ENCODE measurements at places on chromosomes 7 and 10.

- peak; percentile 90 for DNase-seq
These were observed at the start of gene ADCK2 for GRCh38 chr7:140672382-140673062. Gene ADCK2, plus strand, starts transcription at chr7:140672945. Its CDS starts 386 bp downstream, at chr7:140673331.

- no peak for DNase-seq
These were observed 43.1 kb downstream of the JAZF1 start for GRCh38 chr7:28137463-28137862.

DNA sequence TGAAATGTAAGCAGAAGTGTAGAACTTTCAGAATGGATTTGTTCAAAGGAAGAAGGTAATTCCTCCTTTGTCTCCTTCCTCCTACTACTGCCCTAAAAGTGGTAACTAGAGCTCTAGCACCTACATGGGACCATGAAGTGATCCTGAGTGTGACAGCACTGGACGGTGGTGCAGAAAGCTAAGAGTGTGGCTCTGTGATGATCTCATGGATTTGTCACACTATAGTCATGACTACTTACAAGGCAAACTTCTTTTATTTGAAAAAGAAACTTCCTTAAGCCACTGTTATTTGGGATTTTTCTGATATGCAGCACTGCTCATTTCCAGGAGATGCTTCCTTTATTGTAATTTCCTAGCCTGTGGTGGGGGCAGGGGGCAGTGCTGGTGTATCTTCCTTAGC, 5.8 kb upstream of the FHIP2A start:
- DNase-seq = no peak

GRCh38 chr10:71554671-71555070, 158.0 kb downstream of the CDH23 start:
- no peak for DNase-seq

DNA sequence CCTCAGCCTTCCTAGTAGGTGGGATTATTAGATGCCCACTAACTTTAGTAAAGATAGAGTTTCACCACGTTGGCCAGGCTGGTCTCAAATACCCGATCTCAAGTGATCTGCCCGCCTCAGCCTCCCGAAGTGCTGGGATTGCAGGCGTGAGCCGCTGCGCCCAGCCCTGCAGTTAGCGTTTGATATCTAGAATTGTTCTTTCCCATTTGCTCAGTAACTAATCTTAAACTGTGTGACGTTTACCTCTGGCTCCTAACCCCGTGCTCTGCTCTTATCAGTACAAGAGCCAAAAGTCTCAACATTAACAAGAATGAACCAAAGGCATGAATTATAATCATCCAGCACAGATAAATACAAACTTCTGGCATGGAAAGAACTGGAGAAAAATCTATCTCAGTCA, 47.4 kb downstream of the IGF2BP3 start:
- no peak for DNase-seq

DNA sequence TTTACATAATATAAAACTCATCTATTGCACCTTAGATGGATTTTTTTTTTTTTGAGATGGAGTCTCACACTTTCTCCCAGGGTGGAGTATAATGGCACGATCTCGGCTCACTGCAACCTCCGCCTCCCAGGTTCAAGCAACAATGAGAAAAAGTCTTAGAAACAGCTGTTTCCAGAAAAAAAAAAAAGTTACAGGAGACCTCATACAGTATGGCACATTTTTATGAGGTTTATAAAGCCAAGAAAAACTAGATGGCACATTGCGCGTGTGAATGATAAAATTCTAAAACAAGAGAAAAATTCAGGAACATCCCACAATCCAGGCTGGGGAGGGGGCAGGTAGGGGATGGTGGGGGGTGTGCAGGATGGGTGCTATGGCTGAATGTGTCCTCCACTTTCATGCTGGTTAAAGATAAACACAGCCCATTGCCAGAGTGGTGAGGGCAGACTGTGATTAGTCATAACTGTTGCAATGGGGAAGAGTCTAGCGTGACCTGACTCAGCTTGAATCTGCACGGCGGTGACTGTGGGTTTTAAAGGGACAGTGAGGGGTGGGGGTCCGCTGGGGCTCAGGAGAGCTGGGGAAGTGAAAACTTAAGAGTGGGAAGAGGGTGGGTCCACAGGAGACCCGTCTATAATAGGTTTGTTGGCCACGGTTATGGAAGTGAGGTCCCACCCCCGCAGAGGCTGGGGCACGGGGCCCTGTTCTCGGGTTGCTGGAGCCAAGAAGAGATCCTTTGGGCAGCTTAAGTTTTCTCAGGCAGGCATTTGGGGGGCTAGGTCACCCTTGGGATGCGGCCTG, 11.9 kb upstream of the LRRC27 start:
- peak; percentile 65 for DNase-seq

GRCh38 chr10:98013122-98013521, 17.3 kb downstream of the CRTAC1 start:
- DNase-seq = no peak

DNA sequence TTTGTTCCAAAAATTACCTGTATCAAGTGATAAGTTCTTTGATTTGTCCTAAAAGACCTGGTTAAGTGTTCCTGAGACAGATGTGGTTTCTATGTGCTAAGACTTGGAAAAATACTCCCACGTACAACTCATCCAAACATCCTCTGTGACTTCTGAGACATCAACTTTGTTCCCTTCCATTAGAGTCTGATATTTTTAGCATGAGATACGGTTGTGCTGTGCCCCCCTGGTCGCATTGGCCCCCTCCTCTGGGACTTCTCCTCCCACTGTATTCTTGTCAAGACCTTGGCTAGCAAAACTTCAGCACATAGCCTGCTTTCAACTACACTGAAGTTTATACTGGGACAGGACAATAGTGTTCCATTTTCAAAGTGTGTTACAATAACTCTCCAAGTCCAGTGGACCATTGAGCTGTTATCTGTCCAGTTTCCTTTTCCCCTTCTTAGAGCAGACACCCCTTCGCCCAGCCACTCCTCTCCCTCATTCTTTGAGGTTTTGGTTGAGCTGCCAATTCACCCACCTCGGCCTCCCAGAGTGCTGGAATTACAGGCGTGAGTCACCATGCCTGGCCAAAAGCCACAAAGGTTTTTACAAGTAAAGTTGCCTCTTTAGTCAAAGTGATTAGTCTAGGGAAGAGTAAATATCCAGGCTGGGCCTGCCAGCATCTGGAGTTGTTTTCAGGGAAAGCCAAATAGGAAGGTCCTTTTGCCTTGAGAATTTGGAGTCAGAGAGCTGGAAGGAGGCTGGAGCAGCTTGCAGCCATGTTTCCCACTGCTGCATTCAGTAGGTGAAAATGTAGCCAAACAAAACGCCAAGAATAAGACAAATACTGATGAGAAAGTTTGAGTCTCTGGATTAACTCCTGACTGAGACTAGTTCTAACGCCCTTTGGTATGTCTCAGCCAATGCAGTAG, 17.8 kb upstream of the PDLIM1 start:
- no peak for DNase-seq

DNA sequence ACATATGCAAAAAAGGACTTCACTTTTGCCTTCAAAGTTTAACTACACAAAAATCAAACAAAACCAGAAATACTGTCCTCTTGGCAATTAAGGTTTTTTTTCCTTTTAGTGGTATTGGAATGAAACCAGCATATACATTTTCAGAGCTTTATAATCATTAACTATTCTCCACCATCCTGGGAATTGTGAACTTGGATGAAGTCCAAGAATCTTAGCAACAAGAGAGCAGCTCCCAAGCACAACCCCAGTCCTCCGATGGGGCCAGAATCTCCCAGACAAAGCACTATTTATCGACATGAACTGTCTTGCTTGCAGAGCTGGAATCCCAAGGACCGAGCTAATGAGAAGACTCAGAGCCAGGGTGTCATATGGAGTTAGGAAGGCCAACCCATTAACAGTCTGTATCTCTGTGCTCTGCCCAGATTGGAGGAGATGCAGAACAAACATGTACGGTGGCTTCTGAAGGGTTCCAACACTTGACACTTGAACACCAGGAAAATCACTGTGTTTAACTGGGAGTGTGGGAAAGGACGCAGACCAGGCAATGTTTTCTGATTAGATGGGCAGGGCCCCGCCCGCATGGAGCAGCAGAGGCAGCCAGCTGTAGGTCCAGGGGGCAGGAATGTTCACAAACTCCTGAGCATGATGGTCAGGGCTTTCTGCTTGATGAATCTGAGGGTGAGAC, 35.5 kb downstream of the PPP1R3C start:
- no peak for DNase-seq

- DNase-seq = no peak
These were observed 93.2 kb downstream of the AKR1D1 start for GRCh38 chr7:138169441-138169851.

GRCh38 chr10:6119962-6120361, 31.1 kb downstream of the RBM17 start:
- no peak for DNase-seq

DNA sequence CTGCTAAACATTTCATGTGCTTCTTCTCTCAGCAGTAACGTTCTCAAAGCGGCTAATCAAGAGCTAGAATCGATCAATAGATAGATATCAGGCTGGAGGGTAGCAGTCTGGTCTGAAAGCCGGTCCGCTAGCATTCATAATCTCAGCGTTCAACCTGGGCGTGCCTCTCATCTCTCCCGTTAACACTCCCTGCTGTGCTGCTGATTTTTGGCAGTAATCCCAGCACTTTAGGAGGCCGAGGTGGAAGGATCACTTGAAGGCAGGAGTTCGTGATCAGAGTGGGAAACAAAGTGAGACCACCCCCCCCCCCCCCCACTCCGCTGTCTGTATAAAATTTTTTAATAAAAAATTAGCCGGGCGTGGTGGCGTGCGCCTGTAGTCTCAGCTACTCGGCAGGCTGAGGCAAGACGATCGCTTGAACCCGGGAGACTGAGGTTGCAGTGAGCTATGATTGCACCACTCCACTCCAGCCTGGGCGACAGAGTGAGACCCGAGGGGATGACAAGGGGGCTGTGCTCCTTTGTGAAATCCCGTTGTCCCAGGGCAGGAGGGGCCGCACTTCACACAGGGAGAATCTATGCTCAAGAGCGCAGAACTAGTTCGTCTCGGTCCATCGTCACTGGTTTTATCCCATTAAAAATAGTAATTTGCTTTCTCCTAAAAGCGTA, 624 bp upstream of the CEP55 start:
- DNase-seq = no peak

DNA sequence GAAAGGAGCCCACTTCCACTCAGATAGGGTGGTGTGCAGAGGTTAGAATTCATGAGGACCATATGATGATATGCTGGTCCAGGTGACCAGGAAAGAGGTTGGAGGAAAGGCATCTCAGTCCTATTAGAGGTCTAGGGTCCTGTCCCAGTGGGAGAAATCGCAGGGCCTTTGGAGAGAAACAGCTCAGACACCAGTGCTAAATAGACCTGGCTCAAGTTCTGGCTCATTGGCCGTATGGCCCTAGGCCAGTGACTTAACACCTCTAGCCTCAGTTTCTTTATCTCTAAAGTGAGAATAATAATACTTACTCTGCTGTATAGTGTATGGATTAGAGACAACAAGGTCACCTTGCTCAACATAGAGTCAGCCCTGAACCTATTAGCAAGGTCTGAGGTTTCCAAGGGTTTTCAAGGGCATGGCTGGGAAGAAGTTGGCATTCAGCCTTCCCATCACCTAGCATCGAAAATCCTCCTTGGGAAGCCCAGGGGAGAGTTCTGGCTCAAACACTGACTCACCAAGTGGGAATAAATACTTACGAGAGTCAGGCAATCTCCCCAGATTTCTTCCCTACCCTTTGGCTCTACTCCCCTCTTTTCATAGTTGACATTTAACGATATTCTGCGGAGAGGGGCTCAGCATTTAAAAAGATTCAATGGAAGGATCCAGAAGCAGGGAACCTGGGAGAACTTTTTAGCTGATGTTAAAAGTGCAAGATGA, 473.1 kb upstream of the PODXL start:
- DNase-seq = no peak

DNA sequence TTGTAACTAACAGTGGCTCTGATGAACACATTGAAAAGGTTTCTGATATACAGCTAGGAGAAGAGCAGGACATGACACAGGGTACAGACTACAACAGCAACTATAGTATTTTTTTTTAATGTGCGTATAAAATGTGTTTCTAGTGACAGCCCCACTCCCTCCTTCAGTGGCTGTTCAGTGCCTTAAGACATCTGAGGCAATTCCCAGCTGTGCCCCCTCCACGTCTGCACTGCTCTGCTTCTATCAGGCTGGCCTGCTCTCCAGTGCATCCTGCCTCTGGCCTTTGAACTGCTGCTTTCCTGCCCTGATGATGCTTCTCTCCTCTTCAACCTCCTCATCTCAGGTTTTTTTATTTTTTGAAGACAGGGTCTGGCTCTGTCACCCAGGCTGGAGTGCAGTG, 111.2 kb downstream of the SPAG6 start:
- no peak for DNase-seq

GRCh38 chr10:125153703-125154490, 6.5 kb downstream of the CTBP2 start:
- no peak for DNase-seq

DNA sequence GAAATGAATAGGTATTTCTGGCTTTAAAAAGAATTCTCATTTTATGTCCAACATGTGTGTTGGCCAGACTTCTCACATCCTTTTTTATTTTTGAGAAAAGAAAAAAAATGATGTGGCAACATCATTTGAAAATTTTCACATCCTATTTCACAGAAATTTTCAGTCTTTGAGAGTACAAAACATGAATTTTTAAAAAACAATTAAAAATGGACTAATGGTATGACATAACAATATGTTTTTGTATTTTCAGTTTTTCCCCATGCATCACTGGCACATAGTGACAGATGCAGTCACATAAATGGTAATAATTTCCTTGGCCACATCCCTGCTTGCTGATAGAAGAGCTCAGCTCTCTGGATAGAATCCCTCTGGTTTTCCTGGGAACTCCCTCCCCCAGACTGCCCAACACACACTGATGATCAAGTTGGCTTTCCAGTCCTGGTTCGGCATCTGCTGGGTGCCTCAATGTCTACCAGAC, 188.5 kb upstream of the AGR3 start:
- DNase-seq = no peak

- DNase-seq = no peak
These were observed 4.3 kb downstream of the DDC start for GRCh38 chr7:50560865-50561351.

- no peak for DNase-seq
These were observed 33.5 kb upstream of the KLHL7 start for GRCh38 chr7:23072048-23072447.

DNA sequence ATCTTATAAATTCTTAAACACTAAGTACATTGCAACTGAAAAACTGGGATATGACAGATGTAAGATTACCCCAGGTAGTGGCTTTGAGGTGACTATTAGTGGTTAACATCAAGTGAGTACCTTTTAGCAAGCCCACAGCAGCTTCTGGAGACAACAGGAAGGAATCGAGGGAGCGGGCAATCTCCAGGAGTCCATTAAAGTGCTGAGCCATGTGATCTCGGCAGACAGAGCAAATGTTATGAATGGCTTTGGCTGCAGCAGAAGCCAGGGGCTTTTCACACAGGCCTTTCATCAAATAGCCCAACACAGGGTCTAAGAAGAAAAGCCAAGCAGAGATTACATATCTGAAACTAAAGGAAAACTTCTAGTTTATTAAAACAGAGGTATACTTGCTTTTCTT, 48.9 kb downstream of the IRF5 start:
- no peak for DNase-seq

- no peak for DNase-seq
These were observed 17.4 kb downstream of the CPA1 start for GRCh38 chr7:130397758-130398073.

- no peak for DNase-seq
These were observed 138.2 kb downstream of the PLCE1 start for GRCh38 chr10:94131885-94132284.
